NCI-H2081 (cell line): ENCODE measurements at places on chromosomes 7 and 10.

DNA sequence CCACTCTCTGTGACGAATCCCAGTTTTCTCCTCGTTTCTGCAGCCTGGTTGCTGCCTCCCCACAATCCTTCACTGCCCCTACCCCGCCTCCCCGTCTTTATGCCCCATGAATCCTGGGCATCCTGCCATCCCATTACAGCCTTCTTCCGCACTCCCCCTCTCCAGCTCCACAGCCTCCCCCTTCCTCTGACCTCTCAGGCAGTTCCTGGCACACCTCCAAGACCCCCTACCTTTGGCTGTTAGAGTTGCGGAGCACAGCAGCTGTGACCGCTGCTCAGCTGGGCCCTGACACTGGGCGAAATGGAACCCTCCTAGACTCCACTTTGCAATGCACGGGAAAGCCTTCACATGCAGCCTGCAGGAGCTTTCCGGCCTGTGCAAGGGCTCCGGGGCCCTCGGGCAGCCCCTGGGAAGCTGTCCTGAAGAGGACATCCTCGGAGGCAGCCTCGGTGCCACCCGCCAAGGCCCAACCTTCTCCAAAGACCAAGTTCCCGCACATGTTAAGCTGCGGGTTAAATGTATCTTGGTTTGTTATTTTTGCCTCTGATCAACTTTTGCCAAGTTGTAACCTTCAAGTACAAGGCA is 400.7 kb upstream of the MKI67 start:
- peak; percentile 30 for DNase-seq

GRCh38 chr7:102823390-102824119 is 74.8 kb downstream of the FAM185A start:
- no peak for DNase-seq

- no peak for DNase-seq
Measured at GRCh38 chr7:112302566-112302965, 96.1 kb downstream of the ZNF277 start.

DNA sequence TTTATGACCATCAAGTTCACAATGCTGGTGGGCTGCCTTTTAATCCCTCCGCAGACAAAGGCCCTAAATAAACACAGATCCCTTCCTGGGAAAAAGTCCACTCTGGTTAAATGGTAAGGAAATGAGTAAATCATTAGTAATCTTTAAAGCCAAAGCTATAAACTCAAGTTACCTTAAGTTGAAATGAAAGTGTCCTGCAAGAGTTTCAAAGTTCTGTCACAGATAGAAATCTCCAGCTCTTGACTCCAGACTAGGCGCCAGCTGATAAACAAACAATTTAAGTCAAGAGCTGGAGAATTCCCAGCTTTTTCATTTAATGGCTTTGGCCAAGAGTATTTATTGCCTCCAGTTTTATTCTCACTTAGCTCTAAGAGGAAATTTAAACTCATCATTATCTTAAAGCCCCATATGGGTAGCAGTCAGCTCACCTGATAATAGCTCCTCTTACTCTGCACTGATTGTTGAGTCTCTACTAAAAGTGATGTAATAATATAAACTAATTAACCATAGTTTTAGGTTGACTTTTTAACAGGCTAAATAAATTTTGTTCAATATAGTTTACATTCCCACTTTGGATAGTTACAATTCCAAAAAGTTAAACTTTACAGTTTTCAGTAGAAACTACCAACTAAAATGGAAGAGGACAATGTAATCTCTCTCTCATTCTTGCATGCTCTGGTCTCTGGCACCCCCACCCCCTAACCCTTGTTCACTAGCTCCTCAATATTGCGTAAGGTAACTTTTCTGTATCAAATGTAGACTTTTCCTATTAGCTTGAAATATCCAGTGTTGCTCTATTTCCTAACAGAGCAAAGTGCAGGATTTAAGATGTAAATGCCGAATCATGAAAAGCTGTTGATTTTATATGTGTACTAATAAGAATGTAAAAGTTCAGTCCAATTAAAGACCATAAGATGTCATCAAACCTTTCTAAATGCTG is 56.1 kb downstream of the HIBADH start:
- DNase-seq, result peak; percentile 7

DNA sequence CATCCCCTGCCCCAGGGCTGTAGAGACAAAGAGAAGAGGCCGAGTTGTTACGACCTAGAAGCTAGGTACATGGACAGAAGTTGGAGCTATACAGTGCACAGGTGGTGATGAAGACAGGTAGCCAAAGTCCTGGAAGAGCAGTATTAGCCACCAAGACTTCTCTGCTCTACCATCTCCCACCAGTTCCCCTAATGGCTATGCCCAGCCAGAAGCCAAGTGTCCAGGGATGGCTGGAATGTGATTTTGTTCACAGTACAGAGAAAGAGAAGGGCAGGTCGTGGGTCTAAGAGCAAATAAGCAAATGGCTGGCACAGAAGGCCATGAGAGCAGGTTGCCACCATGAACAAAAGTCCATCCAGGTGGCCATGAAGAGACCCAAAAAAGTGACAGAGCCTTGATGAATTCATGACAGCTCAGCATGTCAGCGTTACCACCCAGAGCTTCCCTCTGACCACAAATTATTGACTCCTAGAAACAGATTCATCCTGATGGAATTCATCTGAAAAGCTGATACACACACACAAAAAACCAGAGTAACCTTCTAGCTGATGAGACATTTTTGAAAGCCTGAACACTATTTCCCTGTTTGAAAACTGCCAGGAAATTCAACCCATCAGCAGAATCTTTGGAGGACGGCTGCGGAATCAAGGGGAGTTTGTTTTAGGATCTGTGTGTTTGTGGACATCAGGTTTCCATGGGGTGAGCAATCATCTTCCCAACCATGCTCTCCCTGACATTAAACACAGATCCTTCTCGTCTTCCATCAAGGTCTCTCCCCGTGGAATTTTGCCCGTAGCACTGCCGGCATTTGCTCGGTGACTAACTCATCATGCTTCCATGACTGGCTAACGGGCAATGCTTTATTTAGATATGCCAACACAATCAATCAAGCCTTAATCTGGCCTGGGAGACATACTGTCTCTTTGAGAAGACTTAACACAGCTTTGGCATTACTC is 906.7 kb upstream of the AUTS2 start:
- DNase-seq, result no peak

DNA sequence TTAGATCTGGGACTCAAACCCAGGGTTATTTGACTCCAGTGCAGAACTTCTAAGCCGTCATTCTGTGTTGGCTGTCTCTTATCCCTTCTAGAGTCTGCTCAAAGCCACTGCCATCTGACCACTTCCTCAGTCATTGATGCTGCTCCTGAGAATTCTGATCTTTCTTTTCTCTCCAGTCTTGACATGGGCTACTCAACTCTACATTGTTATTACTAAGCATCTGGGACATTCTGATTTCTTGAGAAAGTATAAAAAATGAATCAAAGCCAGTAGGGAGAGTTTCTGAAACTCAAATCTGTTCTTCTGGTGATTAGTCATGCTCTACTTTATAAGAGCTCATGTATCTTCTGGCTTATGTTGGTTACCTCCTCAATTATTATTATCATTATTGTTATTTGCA is 48.7 kb downstream of the ANK3 start:
- no peak for DNase-seq
